ENCODE measurements at places on chromosomes 2 and 18.

DNA sequence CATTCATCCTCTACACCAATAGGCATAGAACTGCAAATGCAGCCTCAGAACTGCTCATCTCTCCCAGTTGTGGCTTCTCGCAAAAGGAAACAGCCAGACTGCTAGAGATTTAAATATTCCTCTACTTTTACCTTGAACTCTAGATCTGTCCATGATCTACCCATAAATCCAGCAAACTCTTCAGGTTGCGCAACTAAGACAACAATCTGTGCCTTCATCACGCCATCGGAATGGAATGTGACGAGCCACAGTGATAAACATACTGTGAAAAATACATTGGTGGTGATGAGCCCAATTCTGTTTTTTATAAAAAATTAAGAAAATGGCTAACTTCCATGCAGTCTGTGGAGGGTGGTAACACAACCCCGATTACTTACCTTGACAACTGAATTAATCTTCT, 626.7 kb downstream of the LRRTM4 start:
- no peak for DNase-seq

- no peak for DNase-seq
These were observed 23.8 kb upstream of the ASPRV1 start for GRCh38 chr2:69985216-69985615.

- no peak for DNase-seq
These were observed 26.1 kb upstream of the SEMA4C start for GRCh38 chr2:96895746-96896651.

DNA sequence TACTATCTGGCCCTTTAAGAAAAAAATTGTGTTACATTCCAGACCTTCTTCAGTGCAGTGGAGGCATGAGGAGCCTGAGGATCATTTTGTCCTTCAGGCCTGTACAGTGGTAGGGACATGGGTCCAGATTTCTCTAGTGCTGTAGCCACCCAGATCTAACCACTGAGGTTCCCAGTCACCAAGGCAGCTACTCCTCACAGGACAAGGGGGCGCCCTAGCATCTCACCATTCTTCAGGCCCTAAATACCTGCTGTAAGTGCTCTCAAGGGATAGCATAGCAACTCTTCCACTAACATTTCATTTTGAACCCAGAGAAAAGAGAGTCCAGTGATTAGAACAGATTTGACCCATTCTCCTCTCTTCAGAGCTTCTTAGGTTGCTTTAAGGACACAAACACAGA, 1533.0 kb downstream of the LRP1B start:
- DNase-seq: no peak

GRCh38 chr2:199303728-199304177, 154.0 kb downstream of the SATB2 start:
- no peak for DNase-seq

DNA sequence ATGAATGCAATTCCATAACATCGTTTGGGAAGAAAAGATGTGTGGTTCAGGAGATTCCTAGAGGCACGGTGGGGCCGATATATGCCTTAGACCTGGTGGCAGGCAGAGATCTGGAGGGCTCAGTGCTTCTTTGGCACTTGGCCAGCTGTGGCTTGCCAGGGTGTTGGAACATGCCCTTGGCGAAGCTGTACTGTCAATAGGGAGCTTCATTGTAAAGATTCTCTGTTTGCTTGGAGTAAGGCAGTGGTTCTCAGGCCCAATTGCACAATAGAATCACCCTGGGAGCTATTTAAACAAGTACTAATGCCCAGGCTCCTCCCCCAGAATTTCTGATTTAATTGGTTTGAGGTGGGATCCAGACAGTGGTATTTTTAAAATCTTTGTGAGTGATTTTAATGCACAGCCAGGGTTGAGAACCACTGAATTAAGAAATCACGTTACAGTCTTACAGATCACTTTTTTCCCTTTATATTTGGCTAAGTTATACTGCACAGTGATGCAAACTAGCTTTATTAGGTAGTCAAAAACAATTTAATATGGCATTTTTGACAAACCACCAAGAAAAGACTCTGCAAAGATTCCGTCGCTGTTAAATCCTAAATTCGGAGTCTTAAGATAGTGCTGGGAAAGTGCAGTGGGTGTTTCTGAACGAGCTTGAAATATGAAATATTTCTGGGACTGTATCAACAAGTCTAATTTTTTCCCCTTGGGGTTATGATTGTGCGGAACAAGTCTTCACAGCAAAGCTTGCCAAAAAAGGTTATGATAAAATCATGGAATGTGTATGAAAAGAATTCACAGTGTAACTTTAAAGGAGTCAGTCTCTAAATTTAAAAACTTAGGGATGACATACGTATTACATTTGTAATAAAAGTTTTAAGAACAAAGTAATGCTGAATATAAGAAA, 78.0 kb downstream of the CRIM1 start:
- peak; percentile 45 for DNase-seq

DNA sequence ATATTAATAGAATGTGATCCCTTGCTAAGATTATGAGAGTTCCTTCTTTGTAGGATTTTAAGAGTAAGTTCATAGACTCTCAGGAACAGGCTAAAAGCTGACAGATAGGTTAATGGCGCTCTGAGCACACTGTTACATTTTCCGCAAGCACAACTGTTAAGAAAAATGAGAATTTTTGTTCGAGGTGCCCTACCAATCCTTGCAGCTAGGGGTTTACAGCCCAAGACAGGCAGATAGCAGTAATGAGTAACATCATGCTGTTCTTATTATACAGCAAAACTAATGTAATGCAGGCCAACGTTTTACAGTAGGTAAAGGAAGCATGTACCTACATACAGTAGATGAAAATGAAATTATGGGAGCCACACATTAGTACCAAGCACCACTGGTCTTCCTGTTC, 11.2 kb upstream of the BOD1L2 start:
- no peak for DNase-seq

DNA sequence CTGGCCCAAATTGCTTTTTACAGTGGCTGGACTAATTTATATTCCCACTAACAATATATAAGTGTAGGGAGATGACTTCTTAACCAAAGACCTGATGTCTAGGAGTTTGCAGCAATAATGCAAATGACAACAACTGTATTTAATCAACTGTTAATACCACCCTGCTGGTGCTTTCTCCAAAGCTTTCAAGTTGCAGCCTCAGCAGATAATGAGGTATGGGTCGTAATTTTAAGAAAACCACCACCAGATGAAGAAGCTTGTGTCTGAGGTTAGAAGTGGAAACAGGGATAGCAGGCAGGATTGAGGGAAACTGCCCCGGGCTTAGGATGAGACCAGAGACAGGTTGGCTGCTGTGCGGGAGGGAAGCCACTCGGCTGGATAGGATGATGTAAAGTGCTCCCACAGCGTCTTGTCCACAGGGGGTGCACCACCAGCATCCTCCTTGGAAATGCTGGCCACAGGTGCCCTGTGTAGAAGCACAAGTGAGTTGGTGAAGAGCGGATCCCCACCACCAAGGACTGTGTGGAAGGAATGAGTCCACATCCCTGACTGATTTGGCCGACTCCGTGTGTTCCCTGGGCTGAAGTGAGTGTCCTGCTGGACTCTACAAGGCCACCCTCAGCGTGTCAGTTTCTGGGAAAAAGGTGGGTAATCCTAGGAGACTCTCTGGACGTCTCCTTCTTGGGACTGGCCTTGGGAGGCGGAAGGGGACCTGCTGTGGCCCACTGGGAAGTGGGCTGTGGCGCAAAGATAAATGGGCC, 76.1 kb upstream of the SMAD2 start:
- no peak for DNase-seq

DNA sequence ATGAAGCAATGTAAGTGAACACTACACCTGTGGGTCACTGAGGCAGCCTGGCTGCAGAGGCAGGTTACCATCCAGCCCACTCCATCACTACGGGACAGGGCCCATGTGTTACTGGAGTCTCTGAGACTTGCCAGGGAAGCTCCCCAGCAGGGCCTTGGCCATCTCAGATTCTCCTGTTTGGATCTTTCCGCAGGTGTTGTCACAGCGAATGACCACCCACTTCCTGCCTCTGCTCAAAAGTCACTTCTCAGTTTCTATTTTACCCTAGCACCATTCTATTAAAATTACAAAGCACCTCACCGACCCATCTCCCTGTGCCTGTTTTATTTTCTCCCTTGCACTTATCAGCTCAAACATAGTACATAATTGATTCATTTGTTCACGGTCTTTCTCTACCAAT, 34.5 kb upstream of the L3MBTL4 start:
- no peak for DNase-seq

DNA sequence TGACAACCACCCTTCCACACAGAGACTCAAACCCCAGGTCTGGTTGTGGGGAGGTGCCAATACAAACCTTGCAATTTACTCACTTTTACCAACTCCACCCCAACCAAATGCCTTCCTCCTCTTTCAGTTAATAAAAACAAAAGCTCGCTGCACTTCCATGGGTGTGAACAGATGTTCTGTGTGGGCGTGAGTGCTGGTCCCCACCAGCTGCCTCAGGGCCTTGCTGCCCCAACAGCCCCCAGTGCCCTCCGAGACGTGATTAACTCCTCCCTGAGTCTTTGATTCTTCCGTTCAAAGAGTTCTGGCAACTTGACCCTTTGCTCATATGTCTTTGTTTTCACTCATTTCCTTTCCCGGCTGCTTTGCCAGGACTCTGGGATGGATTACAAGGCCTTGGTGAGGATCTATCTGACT, 258.9 kb upstream of the CXCR4 start:
- DNase-seq: no peak

DNA sequence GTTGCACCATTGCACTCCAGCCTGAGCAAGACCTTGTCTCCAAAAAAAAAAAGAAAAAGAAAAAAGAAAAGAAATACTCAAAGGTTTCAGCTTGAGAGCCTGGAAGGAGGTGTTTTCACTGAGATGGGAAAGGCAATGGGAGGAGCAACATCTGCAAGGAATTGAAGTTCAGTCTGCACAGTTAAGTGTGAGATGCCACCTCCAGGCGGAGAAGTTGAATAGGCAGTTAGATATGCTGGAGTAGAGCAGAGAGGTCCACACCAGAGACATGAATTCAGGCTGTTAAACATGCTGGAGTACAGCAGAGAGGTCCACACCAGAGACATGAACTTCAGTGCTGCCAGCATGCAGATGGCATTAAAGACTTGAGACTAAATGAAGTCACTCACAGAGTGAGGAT, 41.4 kb upstream of the DTNB start:
- DNase-seq: no peak
